Cardiac fibroblast (primary cell): ENCODE measurements at places on chromosomes 4 and X.

DNA sequence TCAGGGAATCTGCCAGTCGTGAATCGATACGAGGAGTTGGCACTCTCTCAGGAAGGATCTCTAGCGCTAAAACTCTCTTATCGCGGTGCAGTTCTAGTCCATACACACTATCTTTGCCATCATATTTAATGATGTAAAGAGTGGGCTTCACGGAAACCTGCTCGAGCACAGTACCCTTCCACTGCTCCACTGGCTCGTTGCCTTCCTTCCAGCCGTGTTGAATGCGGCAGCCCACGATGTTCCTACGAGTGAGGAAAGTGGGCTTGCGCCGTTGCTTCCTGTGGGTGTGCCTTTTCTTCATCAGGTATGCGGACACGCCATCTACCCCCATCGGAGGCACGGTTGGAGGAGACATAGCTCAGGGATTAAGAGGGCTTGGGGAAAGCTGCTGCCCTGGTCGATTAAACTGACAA lies 661 bp downstream of the SPIN4 start:
- DNase-seq = peak; percentile 6

DNA sequence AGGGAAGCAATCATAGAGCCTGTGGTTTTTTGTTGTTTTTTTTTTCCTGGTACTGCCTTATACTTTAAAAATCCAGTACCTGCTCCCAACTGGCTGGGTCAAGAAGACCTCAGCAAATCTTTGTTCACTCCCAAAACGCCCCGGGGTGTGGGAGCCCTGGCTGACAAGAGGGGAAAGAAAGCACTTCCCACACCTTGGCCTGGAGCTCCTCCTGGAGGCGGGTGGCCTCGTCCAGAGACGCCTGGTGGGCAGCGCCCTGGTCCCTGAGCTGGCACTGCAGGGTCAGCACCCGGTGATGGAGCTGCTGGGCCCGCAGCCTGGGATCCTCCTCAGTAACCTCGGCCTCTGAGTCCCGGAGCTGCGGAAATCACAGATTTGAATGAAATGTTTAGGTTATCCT lies 38.2 kb downstream of the C4orf50 start:
- DNase-seq = peak; percentile 16

GRCh38 chr4:86910820-86911684 lies 18.8 kb upstream of the C4orf36 start:
- DNase-seq = peak; percentile 51

DNA sequence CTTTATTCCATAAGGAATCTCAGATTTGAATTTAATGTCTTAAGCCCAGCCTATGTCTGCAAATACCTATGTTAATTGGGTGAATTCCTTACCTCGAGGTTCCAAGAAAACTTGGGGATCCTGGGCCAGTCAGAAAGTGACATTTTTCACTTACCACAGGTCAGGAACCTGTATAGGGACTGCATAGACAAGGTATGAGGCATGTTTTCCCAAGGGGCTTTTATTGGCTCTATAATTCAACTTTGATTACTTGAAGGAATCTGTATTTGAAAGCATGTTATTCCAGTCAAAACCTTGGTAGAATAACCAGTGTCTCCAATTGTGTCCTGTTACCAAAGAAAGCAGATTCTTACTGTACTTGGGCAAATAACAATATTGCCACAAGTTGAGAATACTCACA lies 8.5 kb upstream of the MPP1 start:
- DNase-seq = no peak

DNA sequence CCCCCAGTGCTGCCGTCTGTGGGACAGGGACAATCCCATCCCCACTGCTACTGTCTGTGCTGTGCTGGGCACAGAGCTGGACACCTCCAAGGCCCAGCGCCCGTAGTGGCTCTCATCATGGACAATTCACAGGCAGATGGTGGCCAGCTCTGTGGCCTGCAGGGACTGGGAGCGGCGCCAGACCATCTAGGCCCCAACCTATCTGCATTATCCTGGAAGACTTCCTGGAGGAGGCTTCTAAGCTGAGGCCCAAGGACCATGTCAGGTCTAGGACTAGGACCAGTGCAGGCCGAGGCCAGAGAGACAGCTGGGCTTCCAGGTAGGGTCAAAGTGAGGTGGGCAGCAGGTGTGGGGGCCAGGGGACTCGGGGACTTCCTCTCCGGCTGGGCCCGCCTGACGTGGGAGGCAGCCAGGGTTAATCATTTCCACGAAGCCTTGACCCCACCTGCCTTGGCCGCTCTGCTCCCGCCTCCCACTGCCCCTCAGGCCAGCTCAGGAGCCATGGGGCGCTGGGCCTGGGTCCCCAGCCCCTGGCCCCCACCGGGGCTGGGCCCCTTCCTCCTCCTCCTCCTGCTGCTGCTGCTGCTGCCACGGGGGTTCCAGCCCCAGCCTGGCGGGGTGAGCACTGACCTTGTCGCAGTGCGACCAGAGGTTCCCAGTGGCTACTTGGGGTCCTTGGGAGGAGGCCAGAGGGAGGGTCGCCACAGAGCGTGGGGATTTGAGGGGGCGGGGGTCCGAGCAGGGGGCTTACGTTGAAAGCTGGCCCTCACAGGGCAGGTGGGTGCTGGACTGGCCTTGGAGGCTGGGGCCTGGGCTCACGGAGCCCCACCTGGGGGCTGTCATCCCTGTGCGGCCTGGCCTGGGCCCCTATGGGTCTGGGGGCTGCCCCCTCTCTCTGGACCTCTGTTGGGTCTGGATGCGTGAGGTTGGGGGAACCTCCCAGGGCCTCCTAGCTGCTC lies at the start of gene HGFAC:
HGFAC (plus strand) TSS at position 468 of the 959 bp plus-strand sequence; CDS start at position 502, 34 bp downstream.
- no peak for DNase-seq

DNA sequence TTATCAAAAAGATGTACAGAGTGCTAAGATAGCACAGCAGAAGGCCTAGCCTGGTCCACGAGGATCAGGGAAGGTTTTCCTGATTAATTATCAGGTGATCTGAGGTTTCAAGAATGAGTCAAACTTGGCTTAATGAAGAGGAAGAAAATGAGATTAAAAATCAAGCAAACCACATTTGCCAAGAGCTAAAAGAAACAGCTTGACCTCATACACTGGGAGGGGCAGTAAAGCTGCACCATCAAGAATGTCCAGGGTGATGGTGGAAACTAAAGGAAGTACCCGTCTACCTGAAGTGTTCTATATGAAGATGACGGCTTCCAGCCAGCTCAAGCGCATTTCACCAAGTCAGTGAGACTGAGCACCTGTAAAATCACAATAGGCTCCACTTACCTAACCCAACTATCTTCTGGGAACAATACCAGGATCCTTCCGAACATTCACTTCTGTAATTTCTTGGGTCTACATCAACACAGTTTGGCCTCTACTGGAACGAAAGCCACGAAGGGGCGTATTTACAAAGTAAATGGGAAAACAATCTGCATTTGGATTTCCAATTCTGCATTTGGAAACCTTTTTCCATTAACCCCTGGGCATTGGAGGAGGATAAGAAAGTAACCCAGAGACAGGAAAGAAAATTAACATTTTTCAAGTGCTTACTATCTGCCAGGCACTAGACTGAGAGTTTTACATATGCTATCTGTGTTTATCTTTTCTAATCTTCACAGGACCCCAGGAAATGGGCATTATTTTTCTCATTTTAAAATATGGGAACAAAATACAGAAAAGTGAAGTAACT lies 114.0 kb upstream of the DCLK2 start:
- DNase-seq = no peak

GRCh38 chr4:13164783-13165331 lies 319.3 kb downstream of the RAB28 start:
- DNase-seq = no peak

DNA sequence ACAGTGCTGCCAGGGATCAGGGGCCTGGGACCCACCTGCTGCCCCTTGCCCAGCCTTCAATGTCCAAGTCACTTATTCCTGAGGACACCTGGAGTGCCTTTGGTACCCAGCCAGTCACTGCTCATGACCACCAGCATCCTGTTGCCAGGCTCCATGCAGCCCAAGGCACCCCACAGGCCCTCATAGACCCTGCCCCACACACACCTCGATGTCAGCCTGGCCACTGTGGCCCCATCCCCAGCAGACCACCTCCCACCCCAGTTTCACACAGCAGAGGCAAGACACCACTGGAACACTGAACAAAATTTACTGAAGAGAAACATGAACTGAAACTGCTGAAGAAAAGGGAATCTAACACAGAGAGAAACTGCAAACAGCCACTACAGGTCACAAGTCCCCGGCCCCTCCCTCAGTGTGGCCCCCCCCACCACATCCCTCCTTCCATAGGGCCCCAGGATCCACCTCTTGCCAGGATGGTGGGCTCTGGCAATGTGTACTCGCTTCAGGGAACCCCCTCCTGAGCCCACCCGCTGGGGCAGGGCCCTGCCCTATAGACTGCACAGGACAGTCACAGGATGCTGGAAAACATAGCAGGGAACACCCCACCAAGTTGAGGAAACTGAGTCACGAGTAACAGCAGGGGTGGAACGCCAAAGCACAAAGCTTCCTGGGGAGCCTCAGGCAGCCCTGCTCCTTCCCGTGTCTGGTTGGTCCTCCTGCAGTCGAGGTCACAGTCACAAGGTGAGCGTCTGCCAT lies 5.2 kb downstream of the PNMA5 start:
- DNase-seq = no peak

GRCh38 chr4:161937596-161937995 lies 226.2 kb downstream of the FSTL5 start:
- DNase-seq = no peak

DNA sequence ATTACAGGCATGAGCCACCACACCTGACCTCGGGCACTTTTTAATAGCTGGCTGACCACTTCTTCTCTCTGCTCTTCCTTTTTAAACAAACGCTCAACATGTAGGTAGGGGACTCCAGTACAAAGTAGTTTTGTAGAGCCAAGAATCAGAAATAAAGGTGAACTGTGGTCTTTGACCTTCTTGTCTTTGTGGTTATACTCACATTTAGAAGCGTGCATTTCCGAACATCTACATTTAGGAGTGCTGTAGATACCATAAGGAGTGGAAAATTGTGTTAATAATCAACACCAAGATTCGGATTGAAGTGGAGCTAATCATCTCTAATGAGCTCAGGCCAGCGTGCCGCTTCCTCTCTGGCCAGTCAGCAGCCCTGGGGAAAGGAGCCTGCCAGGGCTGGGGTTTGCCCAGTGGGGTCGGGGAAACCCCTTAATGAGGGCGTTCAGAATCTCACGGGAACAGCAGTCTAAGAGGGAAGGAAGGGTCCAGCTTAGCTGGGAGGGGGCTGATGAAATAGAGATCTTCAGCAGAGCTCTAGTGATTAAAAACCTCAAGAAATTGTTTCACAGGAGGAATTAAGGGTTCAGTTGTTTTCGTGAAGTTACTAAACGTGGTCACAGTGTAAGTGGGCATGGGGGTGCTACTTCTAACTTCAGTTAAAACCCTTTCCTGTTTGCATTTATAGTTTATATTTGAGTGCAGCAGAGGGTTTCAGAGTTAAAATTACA lies 81.2 kb downstream of the GAB1 start:
- no peak for DNase-seq

DNA sequence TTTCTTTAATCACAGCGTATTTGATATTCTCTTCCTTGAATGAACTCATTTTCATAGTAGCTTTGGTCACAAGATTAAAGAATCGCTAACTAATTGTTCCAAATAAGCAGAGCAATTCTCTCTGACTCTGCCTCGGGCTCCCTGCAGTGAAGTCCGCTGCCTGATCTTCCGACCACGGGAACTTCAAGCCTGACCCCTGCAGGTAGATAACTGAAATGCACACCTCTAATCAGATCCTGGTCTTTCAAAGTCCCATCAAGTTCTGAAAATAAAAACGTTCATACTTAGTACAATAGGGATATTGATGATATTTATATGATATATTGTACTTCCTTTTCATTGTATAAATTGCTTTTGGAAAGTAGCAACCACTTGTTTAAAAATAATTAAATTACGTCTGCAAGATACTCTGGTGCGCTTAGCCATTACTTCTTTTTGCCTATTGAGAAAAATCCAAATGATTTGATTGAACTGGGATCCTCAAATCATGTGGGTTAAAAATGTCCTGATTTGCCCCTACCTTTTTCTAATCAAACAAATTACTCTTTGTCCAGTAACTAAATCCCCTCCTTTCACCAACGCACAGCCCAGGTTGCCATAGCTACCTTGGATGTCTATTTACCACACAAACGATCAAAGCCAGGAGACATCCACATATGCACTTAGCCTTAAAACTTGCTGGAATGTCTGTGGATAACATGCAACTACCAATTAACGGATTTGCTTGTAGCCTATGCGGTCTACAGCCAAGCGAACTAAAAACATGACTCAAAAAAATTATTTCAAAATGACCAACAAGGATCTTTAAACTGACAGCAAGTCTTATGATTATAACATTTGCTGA lies 4.2 kb downstream of the MID1 start:
- peak; percentile 76 for DNase-seq

GRCh38 chr4:56892691-56893090 lies 15.0 kb upstream of the REST start:
- DNase-seq = no peak

DNA sequence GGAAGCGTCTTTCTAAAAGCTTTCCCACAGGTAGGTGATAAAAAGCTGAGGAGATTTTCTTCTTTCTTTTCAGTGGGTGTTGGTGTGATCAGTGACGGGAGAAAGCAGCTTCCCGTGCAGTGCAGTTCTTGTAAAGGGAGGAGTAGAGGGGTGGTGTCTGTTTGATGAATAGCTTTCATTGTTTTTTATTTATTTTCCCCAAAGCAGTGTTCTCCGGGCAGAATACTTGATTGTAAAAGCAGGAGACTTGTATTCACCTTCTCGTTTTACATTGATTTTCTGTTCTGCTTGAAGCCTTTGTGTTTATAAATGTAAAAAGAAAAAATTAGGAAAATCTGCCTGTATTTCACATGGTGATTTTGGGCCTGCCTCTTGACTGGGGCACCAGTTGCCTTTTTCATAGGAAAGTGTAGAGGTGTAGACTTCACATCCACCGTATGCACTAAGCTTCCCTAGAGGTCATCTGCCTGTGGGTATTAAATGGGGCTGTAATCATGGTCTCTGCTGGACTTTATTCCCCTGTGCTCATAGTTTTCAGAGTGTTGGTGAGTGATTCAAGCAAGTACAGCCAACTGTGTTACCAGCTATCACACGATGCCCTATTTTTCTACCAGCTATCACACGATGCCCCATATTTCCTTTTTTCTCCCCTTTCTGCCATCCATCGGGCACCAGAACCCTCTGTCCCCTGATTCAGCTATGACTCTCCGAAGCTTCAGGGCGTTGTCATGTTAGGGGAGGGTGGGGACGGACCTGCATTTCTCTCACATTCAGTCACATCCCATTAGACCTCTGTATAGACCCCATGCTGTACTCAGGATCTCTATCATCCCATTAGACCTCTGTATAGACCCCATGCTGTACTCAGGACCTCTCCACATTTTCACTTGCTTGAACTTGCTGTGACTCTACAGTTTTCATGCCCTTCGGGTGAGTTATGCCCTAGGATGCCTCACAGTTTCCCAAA lies 526.5 kb downstream of the TRIML1 start:
- no peak for DNase-seq
